Activated CD8-positive, alpha-beta memory T cell treated with anti-CD3 and anti-CD28 coated beads, Interleukin-2, amount 50 U/mL, for 48 hours (primary cell): ENCODE measurements at places on chromosomes 13 and 19.

- no peak for DNase-seq
Measured at GRCh38 chr13:99501848-99502301, 603 bp downstream of the TM9SF2 start.

GRCh38 chr13:26971990-26972887 is 199.4 kb downstream of the USP12 start:
- peak; percentile 57 for DNase-seq

DNA sequence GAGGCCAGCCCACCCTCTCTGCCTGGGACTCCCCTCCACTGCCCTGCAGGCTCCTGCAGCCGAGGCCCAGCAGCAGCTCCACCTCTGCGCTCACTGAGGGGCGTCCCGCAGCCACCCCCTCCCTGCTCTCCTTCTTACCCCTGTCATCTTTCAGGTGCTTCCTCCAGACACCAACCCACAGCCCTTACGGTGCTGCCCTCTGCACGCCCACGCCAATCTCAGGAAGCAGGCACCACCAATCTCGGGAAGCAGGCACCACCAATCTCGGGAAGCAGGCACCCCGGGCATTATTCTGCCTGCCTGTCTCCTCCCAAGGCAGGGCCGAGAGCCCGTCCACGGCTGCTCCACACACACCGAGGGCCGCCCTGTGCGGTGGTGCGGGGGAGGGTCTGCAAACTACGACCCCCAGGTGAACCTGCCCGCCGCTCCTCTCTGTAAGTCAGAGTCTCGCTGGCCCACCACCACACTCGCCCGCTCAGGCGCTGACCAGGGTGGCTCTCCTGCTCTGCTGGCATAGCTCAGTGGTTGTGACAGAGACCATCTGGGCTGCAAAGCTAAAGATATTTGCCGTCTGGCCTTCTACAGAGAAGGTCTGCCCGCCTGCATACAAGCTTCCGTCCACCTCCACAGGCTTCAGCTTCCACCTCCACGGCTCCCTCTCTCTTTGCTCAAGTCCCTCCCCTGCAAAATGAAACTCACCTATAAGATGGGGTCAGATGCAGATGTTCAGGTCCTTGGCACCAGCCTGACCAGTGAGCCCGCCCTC is 2.9 kb downstream of the LSM7 start:
- no peak for DNase-seq

- no peak for DNase-seq
Measured at GRCh38 chr13:27489456-27489855, 39.1 kb upstream of the MTIF3 start.

- no peak for DNase-seq
Measured at GRCh38 chr13:94014461-94014860, 465.0 kb downstream of the DCT start.

- DNase-seq, result peak; percentile 97
Measured at GRCh38 chr19:3275583-3276340, 51.3 kb downstream of the CELF5 start.

DNA sequence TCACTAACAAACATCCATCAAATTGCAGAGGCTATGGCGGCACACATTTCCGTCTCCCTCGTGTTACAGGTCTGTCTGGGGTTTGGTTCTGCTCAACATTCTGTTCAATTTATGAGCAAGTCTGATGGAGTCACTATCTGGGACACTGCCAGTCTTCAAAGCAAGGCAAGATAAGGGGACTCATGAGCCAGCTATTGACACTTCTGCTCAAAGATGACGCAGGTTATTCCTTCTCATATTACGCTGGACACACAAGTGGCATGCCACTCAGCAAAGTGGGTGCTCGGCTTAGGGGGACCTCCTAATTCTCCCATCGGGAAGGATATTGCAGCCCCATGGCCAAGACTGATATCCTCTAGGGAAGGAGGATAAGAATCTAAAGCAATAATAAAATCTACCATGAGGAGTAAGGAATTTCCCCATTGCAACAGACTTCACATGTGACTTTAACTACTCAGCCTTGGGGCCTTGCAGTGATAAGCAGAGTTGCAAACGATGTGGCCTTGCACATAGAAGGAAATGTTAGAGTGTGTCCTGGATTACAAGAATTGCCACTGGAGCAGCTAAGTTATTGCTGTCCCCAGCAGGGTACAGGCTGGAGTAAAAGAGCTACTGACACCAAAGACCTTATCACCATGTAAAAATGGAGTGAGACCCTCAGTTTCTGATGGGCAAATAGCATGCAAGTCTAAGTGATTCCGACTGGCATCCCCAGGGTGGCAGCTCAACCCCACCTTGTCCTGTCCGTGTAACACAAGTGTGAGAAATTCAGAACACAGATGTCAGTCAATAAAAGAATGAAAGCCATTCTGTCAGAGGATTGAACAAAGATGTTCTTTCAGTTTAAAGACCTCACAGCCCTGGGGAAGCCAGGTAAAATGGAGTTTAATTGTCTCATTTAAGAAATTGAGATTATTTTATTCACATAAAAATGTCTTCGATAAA is 306.1 kb downstream of the IRS2 start:
- DNase-seq, result no peak

DNA sequence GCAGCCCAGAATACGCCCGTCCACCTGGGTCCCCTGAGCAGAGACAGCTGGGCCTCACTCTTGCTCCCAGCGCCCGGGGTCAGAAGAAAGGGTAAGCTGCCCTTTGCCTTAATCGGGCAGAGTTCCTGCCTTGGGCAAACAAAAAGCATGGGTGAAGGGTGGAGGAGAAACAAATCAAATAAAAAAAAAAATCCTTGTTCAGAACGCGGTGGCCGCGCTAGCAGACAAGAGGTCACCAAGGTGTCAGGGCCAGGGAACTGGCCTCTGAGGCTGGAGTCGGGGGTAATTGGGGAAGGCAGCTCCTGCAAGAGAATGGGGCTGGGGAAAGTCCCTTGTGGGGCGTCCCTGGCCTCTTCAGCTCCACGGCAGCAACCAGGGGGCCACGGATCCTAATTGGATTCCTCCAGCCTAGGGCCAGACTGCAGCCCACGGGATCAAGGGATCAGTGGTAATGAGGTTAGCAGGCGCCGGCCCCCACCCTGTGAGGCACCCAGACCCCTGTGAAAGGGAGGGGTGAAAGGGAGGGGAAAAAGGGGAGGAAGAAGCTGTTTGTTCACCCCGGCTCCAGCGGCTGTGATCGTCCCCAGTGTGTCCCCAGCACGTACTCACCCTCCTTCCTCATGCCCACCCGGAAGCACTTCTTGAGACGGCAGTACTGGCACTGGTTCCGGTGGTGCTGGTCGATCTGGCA is 5.5 kb downstream of the NR2F6 start:
- no peak for DNase-seq
